ENCODE measurements at places on chromosomes 7 and 10.

DNA sequence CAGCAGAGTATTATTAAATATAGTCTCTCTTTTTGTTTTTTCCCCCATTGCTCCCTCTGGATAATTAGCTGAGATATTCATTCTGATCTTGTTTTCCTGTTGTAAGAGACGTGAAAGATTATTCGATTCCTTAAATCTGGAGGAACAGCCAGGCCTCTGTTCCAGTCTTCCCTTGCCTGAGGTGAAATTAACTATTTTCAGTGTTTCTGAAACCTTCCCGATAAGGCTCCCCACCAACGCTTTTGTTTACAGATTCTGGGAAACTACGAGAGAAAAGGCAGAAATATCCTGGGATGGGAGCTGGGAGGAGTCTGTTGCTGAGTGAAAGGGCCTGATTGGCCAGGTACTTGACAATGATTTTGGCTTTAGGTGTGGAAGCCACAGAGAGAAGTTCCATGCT, 63.6 kb upstream of the AGR3 start:
- H3K27ac ChIP-seq, result no peak overlapping the region
- no peaks in the 10 kb centered on the region for H3K27me3 ChIP-seq
- no peak for DNase-seq

- H3K4me3 ChIP-seq, result no peak overlapping the region
- H3K27me3 ChIP-seq, result no peaks in the 10 kb centered on the region
- no peaks in the 10 kb centered on the region for H3K36me3 ChIP-seq
- no peaks in the 10 kb centered on the region for H3K4me1 ChIP-seq
- no peak for DNase-seq
Measured at GRCh38 chr7:2583798-2584580, 25.2 kb downstream of the IQCE start.

DNA sequence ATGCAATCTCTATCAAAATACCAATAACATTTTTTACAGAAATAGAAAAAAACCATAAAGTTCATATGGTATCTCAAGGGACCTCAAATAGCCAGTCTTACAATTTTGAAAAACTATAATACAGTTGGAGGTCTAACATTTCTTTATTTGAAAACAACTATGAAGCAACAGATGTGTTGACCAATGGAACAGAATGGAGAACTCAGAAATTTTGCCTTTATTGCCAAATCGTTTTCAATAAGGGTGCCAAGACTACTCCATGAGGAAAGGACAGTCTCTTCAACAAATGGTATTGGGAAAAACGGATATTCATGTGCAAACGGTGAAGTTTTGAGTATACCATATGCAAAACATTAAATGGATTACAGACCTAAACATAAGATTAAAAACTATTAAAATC, 470.8 kb upstream of the DPP6 start:
- H3K4me3 ChIP-seq, result no peak overlapping the region
- no peaks in the 10 kb centered on the region for H3K36me3 ChIP-seq
- no peak for DNase-seq
- H3K27ac ChIP-seq, result no peak overlapping the region

DNA sequence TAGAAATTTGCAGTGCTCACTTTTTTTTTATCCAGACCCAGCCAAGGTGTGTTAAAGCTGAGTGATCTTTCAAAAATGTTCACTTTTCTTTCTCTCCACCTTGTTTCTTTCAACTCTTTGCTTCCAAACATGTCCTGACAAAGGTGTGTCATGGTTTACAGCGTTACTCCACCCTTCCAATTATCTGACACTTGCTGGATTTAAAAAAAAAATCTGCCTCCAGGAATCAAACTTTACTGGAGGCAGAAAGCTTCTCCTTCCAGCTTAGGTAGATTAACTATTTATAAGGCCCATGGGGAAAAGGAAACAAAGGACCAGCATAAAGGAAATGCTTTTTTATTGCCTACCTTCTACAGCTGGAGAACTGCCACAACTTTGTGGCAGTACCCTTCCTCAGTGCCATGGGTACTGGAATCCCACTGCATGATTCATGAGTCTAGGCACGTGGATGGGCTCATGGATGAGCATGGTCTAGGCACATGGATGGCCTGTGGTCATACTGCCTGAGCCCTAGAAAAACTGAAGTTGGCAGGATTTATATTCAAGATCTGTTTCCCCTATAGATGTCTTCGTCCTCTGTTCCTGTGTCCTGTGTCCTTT, at the start of gene COL17A1:
COL17A1 (minus strand) TSS at position 80 of the 600 bp plus-strand sequence. CDS start 5,207 bp downstream, outside the sequence.
- no peak within 1 kb of the TSS for H3K4me3 ChIP-seq
- H3K4me1 ChIP-seq, result no peaks in the 10 kb centered on the region
- H3K36me3 ChIP-seq, result no peaks in the 10 kb centered on the region
- H3K27me3 ChIP-seq, result peaks cover 3% of the 10 kb centered on the region

GRCh38 chr10:86603256-86603655, 51.1 kb upstream of the OPN4 start:
- H3K36me3 ChIP-seq, result no peaks in the 10 kb centered on the region
- no peaks in the 10 kb centered on the region for H3K27me3 ChIP-seq
- H3K27ac ChIP-seq, result no peak overlapping the region
- H3K4me1 ChIP-seq, result no peaks in the 10 kb centered on the region
- no peak overlapping the region for H3K4me3 ChIP-seq

GRCh38 chr10:102055647-102056419, at the start of gene ARMH3:
Gene ARMH3, minus strand, starts transcription at chr10:102056173. Its CDS starts 16,059 bp downstream, at chr10:102040114.
- no peaks in the 10 kb centered on the region for H3K27me3 ChIP-seq
- H3K4me1 ChIP-seq, result peaks cover 42% of the 10 kb centered on the region
- H3K4me3 ChIP-seq, result peak within 1 kb of the TSS; percentile 86
- DNase-seq, result peak; percentile 81

GRCh38 chr10:77252380-77253146, 385.0 kb downstream of the KCNMA1 start:
- H3K27ac ChIP-seq, result no peak overlapping the region
- H3K4me1 ChIP-seq, result no peaks in the 10 kb centered on the region
- no peaks in the 10 kb centered on the region for H3K27me3 ChIP-seq
- no peak overlapping the region for H3K4me3 ChIP-seq
